Posterior vena cava (tissue), 2 donors: ENCODE measurements at places on chromosomes 3 and 15. TPM values are rescaled to one million over a fixed set of nuclear protein-coding genes. Genes with fewer than 3 reads are reported as not detected.

The RASL12 gene
- total RNA-seq, result 82.4 TPM

The ARHGEF26 gene
- total RNA-seq, result 14.4 TPM

The POTEB2 gene
- not detected for total RNA-seq

The SETMAR gene
- 25.8 TPM for total RNA-seq

The ITIH4 gene
- 19.1 TPM for total RNA-seq

The SCAMP5 gene
- total RNA-seq, result 2.9 TPM

The CGNL1 gene
- total RNA-seq, result 24.4 TPM

The CFAP92 gene
- 0.14 TPM for total RNA-seq

GRCh38 chr15:68693071-68693470 is 114.3 kb downstream of the CORO2B start:
- DNase-seq, result no peak

GRCh38 chr3:50885070-50885850 is 210.5 kb downstream of the DOCK3 start:
- no peak for DNase-seq

DNA sequence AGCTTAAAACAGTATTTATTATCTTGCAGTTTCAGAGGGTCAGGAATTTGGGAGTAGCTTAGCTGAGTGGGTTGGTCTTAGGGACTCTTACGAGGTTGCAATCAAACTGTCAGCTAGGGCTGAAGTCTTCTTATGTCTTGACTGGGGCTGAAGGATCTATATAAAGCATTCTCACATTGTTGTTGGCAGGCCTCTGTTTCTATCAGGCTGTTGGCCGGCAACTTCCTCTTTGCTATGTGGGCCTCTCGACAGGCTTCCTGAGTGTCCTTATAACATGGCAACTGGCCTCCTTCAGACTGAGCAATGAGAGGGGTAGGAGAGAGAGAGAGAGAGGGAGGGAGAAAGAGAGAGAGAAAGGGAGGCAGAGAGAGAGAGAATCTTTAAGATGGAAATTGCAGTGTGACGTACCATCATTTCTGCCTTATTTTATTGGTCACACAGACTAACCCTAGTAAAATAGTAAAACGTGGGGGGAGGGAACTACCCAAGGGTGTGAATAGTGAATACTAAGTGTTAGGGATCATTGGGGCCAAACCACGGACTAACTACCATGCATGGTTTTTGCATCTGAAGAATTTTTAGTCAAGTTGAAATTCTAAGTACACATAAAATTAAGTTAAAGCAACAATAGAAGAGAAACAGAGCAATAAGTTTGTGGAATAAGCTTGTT is 16.1 kb downstream of the FGF7 start:
- peak; percentile 64 for DNase-seq

DNA sequence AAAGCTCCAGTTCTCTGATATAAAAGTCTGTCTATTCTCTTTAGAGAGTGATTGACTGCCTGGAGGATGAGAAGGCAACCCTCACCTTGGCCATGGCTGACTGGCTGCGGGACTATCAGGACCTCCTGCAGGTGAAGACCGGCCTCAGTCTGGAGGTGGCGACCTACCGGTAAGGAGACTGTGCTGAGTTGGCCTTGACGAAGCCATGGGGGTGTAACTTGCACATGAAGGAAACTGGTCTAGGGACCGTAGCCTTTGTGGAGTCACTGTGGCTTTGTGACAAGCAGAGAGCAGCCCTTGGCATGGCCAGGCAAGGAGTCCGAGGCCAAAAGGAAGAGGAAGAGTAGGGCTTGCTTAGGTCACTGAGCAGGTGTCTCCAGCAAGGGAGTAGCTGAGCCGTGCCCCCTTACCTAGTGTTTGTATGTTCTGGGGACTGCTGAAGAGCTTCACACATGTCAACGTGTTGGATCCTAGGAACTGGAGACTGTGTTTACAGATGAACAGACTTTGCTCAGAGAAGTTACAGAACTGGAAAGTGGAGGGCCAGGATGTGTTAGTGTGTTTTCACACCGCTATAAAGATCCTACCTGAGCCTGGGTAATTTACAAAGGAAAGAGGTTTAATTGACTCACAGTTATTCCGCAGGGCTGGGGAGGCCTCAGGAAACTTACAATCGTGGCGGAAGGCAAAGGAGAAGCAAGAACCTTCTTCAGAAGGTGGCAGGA is 8.8 kb downstream of the SYNM start:
- peak; percentile 73 for DNase-seq

- no peak for DNase-seq
Observed at GRCh38 chr3:95172164-95172943, 1109.5 kb downstream of the NSUN3 start.

DNA sequence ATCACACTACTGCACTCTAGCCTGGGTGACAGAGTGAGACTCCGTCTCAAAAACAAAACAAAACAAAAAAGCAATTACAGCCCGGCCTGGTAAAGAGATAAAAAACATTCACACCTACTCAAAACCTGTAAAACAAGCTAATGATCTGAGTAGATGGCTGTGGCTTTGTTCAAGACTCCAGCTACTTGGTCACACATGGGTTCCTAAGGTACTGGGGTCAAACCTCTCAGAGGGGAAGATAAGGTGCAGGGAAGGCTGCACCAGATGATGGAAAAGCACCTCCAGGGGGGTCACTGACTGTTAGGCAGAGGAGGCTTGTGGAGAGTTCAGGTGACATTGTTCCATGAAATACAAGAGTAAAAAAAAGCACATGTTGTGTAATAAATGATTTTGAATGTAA is 450.2 kb upstream of the WNT5A start:
- no peak for DNase-seq

DNA sequence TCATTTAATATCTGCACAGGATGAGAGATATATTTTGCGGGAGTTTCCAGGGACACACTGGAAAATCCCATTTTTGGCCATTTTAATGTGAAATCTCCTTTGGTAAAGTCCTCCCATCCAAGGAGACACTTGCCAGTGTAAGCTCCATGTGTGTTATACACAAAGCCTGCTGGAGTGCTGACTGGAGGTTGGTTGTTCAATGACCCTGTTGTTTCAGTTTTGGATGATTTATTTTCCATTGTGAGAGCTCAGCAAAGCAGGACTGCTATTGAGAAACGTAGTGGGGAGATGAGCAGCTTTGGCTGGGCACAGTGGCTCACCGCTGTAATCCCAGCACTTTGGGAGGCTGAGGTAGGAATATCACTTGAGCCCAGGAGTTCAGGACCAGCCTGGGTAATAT is 127.7 kb downstream of the NUP210 start:
- no peak for DNase-seq

- DNase-seq, result no peak
Observed at GRCh38 chr3:36443028-36443686, 62.9 kb downstream of the STAC start.

- DNase-seq, result no peak
Observed at GRCh38 chr3:114194750-114195149, 15.9 kb upstream of the DRD3 start.

DNA sequence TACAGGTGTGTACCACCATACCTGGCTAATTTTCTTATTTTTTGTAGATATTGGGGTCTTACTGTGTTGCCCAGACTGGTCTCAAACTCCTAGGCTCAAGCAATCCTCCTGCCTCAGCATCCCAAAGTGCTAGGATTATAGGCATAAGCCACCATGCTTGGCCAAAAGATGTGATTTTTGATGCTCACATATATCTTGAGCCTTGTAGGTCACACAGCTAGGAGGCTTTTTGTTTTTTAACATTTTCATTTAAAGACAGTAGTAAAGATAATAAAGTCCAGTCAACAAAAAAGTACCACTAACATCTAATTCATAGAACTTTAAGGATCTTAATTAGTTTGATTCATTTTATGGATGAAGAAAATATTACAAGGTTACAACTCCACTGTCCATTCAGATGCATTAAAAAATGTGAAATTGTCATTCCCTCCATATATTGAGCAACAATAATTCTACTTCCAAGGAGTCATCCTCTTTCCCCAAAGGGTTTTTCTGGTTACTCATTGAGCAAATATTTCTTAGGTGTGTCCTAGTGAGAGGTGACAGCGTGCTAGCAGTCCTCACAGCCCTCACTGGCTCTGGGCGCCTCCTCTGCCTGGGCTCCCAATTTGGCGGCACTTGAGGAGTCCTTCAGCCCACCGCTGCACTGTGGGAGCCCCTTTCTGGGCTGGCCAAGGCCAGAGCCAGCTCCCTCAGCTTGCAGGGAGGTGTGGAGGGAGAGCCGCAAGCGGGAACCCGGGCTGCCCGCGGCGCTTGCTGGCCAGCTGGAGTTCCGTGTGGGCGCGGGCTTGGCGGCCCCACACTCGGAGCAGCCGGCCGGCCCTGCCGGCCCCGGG is 8.3 kb upstream of the TASOR start:
- no peak for DNase-seq
